Suppressor macrophage treated with lipopolysaccharide for 4 hours (primary cell): ENCODE measurements at places on chromosomes 2 and 18.

- DNase-seq: no peak
These were observed 163.0 kb upstream of the SPHKAP start for GRCh38 chr2:228344531-228344930.

GRCh38 chr2:71658771-71659170 is 205.4 kb downstream of the DYSF start:
- no peak for DNase-seq

GRCh38 chr2:138447889-138448570 is 53.5 kb upstream of the SPOPL start:
- DNase-seq: no peak

- no peak for DNase-seq
These were observed 53.7 kb downstream of the EHD3 start for GRCh38 chr2:31287654-31288053.

GRCh38 chr18:48303883-48304282 is 105.3 kb downstream of the ZBTB7C start:
- no peak for DNase-seq

DNA sequence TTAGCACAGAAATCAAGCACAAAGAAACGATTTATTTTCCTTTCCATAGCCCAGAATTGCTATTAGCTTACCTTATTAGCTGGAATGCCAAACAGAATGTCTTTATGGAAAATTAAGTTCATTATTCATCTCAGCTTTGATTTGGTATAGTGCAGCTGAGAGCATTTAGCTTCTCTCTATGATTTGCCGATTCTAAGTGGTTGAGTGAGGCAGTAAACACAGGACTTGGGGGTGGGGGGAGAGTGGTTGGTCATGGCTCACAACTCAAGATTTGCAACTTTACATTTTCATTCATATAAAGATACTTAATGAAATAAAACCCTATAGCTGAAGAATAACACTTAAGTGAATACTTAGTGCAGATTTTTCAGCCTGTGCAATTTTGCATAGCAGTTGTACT is 395.2 kb downstream of the TGIF1 start:
- no peak for DNase-seq

DNA sequence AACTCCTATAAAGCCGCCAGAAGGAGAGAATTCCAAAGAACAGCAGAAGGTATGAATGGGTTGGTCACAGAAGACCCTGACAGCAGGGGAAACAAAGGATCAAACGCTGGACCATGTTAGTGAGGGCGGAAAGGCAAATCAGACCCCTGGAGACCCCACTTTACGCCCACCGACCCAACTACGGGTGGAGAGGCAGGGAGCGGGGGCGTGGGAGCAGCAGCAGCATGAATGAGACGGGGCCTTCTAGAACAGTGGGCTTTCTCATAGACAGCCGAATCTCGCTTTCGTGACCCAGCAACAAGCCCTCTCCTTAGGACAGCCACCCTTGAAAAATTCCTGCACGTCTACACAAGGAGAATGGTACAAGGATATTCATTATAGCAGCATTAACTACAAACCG is 191.0 kb downstream of the HDAC4 start:
- no peak for DNase-seq

DNA sequence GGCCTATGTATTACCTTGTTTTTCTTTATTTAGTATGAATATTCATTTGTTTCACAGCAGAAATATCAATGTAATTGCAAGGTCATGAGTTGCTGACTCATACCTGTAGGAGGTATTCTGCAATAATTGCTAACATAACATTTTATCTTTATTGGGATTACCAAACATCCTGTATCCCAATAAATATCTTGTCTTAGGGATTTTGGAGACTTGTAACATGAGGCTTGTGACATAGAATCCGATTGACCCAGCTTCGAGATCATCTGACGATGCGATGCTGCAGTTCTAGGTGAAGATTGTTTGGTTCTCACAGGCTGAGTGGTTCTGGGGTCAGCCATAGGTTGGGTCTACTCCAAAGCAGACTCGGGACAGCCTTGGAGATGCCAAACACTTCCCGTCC is 133.4 kb upstream of the RND3 start:
- no peak for DNase-seq
